CD4-positive, alpha-beta T cell treated with Interleukin-6 for 4 hours (primary cell): ENCODE measurements at places on chromosomes 12 and 14.

- DNase-seq, result no peak
These were observed 206.5 kb upstream of the KRR1 start for GRCh38 chr12:75717902-75718301.

GRCh38 chr14:34920339-34920738 is 45.2 kb upstream of the BAZ1A start:
- no peak for DNase-seq

- DNase-seq, result no peak
These were observed 277.6 kb downstream of the SOX5 start for GRCh38 chr12:23671881-23672280.

- DNase-seq, result no peak
These were observed 12.1 kb upstream of the BBS10 start for GRCh38 chr12:76360316-76360715.

DNA sequence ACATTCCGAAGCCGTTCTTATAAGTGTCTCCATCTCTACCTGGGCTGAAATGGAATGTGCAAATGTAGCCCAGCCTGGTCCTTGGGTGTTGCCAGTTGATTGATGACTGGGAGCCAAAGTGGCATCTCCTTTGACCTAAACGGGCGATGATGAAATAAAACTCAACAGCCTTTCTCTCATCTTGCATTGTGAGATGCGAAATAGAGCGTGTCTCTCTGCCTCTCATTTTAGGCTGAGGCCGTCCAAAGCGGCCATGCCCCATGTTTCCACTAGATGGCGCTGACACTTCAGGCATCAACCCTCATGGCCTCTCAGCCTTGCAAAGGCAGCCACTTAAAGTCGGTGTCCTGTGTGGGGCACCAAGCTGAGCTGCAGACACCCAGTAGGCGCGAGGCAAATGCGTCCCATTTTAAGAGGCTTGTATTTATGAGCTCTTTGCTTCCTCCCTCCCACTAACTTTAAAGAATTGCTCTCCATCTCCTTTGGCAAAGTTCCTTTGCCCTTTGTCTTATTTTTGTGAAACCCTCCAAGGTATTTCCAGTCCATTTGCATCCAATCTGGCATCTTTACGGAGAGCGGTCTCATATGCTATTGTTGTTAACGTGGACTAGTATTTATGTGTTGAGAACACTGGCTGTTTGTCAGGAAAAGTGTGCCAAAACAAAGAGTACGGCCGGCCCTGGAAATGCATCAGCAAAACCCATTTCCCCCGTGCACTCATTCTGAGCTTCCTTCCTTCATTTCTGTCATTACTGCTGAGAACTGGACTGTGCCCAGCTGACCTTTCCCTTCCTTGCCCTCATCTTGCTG is 25.0 kb downstream of the GPRC5A start:
- DNase-seq, result peak; percentile 86
